ENCODE measurements at places on chromosomes 1 and 21.
A peak's percentile ranks its signal among the peaks of the same experiment; 100 is the strongest.

DNA sequence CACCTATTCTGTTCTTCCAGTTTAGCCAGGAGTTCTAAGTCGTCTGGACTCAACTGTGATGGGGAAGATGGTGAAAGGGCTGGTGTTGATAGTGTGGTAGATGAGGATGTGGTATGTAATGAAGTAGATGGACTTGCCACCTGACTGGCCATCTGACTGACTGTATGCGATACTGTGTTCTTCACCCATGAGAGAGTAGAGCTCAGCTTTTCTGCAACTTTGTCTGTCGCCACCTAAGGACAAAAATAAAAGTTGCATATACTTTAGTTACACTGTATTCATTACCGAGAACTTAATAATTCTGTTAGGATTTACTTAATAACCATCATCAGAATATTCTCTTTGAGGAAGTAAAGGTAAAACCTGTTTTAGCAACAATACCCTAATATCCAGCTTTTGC lies 48.5 kb downstream of the EVI5 start:
- DNase-seq, result no peak

DNA sequence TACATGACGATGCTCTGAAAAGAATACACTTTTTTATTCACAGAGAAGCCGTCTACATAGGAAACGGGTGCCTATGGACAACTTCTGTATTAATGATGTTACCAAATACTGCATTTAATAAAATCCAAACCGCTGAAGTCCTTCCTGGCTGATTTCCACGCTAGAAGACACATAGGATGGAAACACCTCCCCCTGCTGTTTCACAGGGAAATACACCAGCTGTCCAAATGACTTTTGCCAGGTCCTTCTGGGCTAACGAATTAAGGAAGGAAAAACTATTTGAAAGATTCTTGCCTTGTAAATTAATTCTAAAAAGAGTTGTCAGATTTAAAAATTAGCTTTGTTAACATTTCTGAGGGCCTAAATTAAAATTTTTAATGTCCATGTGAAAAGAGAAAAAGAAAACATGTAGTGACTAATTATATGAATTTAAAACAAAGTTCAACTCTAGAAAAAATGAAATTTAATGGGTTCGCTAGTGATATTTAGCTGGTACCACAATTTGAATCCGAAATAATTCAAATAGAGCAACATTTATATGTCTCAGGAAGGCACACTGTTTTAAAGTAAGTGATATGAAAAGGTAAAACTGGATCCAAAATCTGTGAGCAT lies 146.0 kb downstream of the RERE start:
- DNase-seq, result peak; percentile 72

DNA sequence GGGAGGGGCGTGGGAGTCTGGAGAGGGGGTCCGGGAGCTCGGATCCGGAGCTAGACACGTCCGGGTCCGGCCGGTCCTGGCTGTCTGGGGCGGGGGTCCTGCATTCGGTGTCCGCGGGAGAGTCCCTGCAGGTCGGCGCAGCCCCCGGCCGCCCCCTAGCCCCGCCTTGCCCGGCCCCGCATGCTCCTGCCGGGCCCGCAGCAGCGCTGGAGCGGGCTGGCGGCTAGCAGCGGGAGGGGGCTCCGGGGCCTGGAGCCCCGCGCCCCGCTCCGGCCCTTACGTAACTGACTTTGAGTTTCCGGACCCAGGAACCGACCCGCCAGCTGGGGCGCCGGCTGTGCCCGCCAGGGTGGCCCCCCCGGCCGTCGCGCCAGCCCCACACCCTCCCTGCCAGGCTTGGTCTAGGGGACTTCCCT lies 26.9 kb upstream of the EPB41 start:
- DNase-seq, result no peak

- no peak for DNase-seq
Measured at GRCh38 chr1:33363470-33363861, 42.6 kb upstream of the A3GALT2 start.
